Caki2 (cell line): ENCODE measurements at places on chromosomes 5 and 9. TPM values are rescaled to one million over a fixed set of nuclear protein-coding genes. Genes with fewer than 3 reads are reported as not detected.

DNA sequence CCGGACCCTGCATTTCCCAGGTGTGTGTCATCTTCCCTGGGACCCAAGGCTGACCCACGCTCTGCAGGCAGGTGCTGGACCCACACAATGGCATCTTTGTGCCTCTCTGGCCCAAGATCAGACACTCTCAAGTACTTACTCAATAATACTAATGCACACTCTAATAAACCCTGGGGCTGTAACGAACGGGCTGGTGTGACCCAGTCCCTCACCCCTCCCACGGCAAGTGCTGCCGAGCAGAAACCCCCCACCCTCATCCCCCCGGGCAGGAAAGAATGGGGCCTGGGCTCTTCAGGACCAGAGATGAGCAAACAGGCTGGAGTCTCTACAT is 1.1 kb upstream of the OBP2B start:
- no peak for DNase-seq

- no peak for DNase-seq
Measured at GRCh38 chr5:147520450-147520849, 10.6 kb upstream of the DPYSL3 start.

DNA sequence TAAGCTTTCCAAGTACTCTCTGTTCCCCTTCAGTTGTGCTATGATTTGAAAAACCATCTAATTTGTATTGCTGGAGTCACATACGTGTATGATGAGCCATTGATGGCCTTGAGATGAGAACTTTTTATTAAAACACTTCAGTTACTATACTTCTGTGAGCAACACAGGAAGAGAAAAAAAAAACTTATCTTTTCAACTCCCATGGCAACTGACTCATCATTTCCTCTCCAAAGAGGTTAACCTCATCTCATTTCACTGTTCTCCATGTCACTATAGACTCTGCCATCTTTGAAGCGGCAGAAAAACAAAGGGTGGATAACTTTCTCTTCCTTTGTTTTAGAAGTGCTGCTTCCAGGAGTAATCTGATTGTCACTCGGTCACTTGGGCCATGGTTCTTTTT is 104.3 kb upstream of the PCSK1 start:
- DNase-seq: no peak

- DNase-seq: no peak
Measured at GRCh38 chr5:178149199-178149932, 4.3 kb downstream of the NHP2 start.

GRCh38 chr5:76457674-76458485 is 54.8 kb downstream of the IQGAP2 start:
- DNase-seq: no peak

DNA sequence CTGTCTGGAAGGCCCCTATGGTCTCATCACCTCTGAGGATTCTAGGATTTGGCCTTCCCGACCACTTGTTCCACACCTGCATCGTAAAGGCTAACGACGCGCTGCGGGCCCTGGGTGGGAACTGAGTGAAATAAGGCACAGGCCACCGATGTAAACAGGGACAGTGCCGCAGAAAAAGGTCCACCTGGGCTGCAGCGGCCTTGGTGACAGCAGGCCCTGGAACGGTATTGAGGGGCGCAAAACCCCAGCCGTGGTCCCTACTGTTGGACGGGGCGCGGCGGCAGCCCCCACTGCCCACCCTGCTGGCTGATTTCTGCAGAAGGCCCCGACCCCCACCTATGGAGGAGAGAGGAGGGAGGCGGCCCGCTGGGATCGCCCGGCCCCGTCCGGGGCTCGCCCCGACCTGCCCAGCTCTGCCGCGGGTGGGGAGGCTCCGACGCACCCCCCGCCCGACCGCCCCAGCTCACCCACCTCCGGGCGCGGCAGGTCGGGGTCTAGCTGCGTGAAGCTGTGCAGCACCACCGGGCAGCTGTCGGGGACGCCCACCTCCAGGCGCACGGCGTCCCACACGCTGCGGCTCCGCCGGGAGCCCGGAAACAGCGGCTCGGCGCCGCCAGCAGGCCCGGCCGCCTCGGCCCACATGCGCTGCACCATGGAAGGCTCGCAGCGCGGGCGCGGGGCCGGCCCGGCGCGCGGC is 391 bp downstream of the RALGDS start:
- no peak for DNase-seq

GRCh38 chr9:32351845-32352244 is 32.6 kb upstream of the ACO1 start:
- DNase-seq: no peak

- DNase-seq: no peak
Measured at GRCh38 chr5:76626738-76627137, 3.5 kb upstream of the F2RL2 start.

DNA sequence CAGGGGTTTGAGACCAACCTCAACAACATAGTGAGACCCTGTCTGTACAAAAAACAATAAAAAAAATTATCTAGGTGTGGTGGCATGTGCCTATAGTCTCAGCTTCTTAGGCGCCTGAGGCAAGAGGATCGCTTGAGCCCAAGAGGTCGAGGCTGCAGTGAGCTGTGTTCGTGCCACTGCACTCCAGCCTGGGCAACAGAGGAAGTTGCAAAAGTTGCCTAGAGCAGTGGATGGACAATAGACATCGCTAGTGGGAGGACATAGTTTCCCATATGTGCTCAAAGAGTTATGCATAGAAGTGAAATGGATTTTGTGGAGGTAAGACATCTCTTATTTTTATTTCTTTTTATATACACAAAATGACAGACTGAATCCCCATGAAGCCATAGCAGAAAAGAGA is 19.0 kb downstream of the HNRNPK start:
- no peak for DNase-seq

DNA sequence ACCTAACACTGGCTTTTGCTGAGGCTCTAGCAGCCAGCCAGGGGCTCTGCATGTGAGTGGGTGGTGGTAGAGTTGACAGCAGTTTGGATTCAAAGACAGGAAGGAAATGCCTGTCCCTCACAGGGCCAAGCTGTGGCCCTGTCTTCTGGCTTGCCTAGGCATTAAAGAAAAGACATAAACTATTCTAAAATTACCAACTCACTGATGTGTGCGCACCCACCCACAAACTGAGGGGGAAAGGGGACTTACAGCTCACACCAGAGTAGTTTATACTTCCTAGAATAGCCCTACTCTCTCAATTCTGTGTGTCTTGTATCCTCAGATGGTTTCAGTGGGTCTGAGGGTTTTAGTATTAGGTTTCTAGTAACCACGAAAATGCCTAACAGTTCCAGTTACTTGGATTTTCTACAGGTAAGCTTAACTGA is 18.3 kb upstream of the IL13 start:
- DNase-seq: no peak

- DNase-seq: no peak
Measured at GRCh38 chr9:23907343-23907742, 81.3 kb upstream of the ELAVL2 start.

- no peak for DNase-seq
Measured at GRCh38 chr5:111598996-111599395, 86.7 kb upstream of the STARD4 start.

- no peak for DNase-seq
Measured at GRCh38 chr9:15430920-15431844, 8.5 kb downstream of the SNAPC3 start.

GRCh38 chr5:150176745-150177477 is 10.3 kb downstream of the CDX1 start:
- DNase-seq: no peak

GRCh38 chr5:10485897-10486296 is 44.2 kb downstream of the ROPN1L start:
- DNase-seq: no peak

DNA sequence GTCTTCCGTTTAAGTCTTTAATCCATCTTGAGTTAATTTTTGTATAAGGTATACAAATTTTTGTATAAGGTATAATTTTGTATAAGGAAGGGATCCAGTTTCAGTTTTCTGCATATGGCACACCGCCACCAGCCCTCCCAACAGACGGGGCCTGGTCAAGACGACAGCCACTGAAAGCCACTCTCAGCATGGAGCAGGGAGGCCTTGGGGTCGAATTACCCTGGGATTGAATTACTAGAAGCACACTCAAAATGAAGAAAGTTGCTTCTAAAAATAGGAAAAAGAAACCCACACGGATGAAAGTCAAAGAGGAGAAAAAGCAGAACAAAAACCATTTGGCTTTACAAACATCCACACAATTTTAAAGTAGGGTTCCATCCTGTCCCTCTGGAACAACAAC is 586.2 kb upstream of the ADAMTS16 start:
- no peak for DNase-seq

DNA sequence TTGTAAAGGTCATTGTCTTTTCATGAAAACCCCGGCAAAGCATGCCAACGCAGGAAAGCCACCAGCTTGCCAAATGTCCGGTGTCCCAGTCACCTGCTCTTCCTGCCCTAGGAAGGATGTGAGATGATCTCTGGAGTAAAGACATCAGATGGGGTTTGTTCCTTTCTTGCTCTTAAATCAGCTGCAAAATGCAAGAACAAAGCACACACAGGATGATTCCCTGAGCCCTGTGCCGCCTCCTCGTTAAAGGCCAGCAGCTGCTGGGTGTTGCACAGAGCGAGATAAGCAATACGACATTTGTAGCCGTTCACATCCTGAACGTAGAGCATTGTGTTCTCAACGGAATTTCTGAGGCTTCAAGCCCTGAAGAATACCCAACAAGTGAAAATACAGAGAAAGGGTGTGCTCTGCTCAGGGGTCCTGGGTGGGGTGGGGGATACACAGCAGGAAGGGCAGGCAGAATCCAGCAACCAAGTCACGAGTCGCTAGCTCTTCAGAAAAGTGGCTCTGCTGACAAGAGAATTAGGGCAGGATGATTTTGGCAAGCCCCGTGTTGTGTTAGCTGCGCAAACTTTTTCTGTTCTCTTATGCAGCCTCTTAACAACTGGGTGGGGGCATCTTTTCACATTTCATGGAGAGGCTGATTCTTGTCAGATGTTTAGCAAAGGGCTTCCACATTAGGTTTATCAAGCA is 229.2 kb upstream of the MAP3K1 start:
- no peak for DNase-seq

- no peak for DNase-seq
Measured at GRCh38 chr5:5424736-5425135, 2.3 kb downstream of the ICE1 start.

GRCh38 chr5:160021831-160022446 is 13.0 kb downstream of the TTC1 start:
- DNase-seq: peak; percentile 56

DNA sequence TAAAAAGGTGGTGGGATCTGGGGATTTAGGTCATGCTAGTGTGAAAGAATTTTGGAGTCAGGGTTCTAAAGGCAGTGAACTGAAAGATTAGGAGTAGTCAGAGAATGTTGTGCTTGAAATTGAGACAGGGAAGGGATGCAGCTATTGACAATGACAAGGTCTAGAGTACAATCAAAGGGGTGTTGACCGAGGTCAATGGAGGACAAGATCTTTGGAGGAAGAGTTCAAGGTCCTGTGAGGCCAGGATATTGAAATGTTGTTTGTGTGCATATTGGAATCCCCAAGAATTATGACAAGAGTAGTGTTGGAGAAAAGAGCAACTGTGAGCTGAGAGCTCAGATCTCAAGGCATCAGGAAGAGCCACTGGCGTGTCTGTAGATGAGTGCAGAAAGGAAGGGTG is 116.9 kb downstream of the RASGRF2 start:
- no peak for DNase-seq

- DNase-seq: no peak
Measured at GRCh38 chr5:37189355-37189754, 59.8 kb downstream of the CPLANE1 start.

- peak; percentile 7 for DNase-seq
Measured at GRCh38 chr5:128498844-128499455, 39.1 kb downstream of the FBN2 start.

GRCh38 chr9:3961409-3961808 is 338.5 kb downstream of the GLIS3 start:
- DNase-seq: no peak

DNA sequence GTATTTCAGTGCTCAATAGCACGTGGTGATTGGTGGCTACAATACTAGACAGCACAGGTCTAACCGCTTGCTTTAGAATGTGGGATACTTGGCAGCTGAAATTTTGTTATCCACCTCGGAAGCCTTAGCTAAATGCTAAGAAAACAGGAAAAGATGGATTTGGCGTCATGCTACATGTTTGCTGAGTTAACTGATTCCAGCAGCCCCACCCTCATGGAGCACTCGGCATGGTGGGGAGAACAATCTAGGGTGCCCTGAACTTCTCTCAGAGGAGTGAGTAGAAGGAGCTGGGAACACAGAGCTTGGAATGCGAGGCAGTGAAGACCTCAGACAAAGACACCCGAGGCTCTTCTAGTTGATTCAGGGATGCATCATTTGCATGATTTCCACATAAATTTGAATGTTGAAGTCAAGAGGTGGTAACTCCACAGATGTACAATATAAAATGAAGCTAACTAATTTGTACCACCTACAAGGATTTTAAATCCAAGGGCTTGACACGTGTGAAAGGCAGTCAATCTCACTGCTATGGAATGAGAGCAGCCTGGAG is 145.1 kb upstream of the FSTL4 start:
- no peak for DNase-seq

- DNase-seq: no peak
Measured at GRCh38 chr5:113451797-113452196, 17.0 kb upstream of the TSSK1B start.

- no peak for DNase-seq
Measured at GRCh38 chr9:83153030-83153429, 90.1 kb upstream of the RASEF start.

DNA sequence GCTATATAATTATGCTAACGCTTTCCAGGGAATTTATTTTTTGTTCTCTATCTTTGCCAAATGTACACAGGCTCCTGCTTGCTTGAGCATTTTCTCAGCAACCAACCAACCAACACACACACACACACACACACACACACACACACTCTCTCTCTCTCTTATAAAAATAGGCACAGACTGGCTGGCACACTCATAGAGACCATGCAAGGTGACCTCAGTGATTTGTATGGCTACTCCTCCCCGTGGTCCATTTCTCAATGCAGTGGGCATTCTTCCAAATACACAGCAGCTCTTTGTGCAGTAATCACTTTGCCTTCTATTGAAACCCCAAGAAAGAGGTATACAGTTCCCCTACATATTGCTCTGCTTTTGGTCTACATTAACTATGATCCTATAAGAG is 416.0 kb downstream of the MAN2A1 start:
- DNase-seq: no peak

GRCh38 chr5:113373426-113373825 is 61.4 kb downstream of the TSSK1B start:
- DNase-seq: no peak

The DNAJB5 gene
- 0.20 and 0.90 TPM in 2 replicates for total RNA-seq

The COL15A1 gene
- not detected in 2 replicates for total RNA-seq

The PCDHA9 gene
- total RNA-seq: not detected in 2 replicates

The SPINK4 gene
- total RNA-seq: not detected in 2 replicates

The ADRB2 gene
- 0.20 and 0.26 TPM in 2 replicates for total RNA-seq

The SAPCD2 gene
- total RNA-seq: 51.2 and 55.0 TPM in 2 replicates

The ACOT12 gene
- total RNA-seq: not detected in 2 replicates

The HAVCR2 gene
- total RNA-seq: not detected in 2 replicates

The CCL27 gene
- 1.3 TPM in 1 of 2 replicates, not detected in the other for total RNA-seq

The C9orf50 gene
- total RNA-seq: not detected in 2 replicates

The RAB3C gene
- total RNA-seq: not detected in 2 replicates

The WDR55 gene
- total RNA-seq: 26.2 and 30.2 TPM in 2 replicates

The PCDHGA8 gene
- total RNA-seq: not detected in 2 replicates

The CDH10 gene
- total RNA-seq: not detected in 2 replicates

The CAST gene
- total RNA-seq: 54.8 and 63.5 TPM in 2 replicates

The KLF4 gene
- 3.5 and 8.0 TPM in 2 replicates for total RNA-seq
